T-helper 2 cell treated with Interferon-gamma antibody and Interleukin-4, amounts not matched to agents 5 μg/mL and 100 μg/mL, for 36 hours (primary cell): ENCODE measurements at places on chromosomes 3 and 15.
A peak's percentile ranks its signal among the peaks of the same experiment; 100 is the strongest.

GRCh38 chr15:78035861-78036476 lies 41.5 kb downstream of the TBC1D2B start:
- peak overlapping the region; percentile 72 for H3K27ac ChIP-seq
- peak overlapping the region; percentile 66 for H3K4me3 ChIP-seq
- peaks cover 82% of the 10 kb centered on the region for H3K4me1 ChIP-seq
- H3K36me3 ChIP-seq = peaks cover 62% of the 10 kb centered on the region
- H3K27me3 ChIP-seq = no peaks in the 10 kb centered on the region

- H3K4me1 ChIP-seq = peaks cover 20% of the 10 kb centered on the region
- peak overlapping the region; percentile 87 for H3K27ac ChIP-seq
- H3K27me3 ChIP-seq = peaks cover 5% of the 10 kb centered on the region
- peaks cover 12% of the 10 kb centered on the region for H3K36me3 ChIP-seq
These were observed 472 bp downstream of the CHST14 start for GRCh38 chr15:40471105-40471807.

DNA sequence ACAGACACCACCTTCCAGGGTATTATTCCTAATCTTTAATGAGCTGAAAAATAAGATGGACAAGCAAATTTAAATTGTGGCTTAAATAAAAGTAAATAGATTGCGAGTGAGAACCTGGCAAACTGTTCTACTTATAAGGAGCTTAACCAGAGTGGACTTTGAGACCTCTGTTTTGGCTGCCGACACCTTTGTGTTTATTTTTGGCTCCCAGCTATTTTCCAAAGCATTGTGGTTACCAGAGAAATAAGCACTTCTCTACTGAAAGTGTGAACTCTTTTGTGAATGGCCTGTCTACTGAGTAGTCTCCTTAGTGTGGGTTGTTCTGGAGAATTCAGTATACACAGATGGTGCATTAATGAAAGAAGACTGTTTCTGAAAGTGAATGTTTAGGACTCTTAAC lies 109.4 kb downstream of the ATP8B4 start:
- DNase-seq = no peak
- no peak overlapping the region for H3K4me3 ChIP-seq
- H3K4me1 ChIP-seq = no peaks in the 10 kb centered on the region
- no peak overlapping the region for H3K27ac ChIP-seq

DNA sequence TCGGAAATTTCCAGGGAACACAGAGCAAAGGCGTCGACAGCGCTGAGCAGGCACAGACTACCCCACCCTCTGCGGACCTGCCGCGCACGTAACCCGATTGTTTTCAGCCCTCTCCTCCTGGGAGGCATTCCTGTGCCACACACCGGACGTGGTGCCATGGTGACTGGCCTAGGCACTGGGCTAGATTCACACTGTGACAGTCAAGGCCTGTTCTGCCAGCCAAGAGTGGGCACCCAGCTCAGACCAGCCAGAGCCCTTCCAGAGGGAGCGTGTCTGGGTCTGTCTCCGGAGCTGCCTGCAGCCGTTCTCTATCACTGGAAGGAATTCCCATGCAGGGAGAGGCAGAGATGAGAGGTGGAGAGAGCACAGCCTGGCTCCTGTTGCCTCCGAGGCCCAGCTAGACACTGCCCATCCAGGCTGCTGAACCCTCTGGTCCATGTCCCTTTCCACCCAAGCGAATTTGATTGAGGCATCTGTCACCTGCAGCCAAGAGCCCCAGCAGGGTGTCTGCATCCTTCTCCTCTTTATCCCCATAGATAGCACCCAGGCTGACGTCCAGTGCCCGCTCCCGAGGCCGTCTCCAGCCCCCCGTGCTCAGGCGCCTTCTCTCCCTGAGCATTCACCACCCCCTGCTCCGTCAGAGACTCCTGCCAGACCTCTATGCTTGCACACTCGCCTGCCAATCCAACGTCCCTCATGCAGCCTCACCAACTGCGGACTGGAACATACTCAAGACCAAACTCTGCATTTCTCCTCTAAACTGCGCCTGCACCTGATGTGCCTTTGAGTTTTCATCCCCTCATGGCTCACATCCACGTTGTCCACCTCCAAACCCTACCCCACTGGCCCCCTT lies 267.5 kb downstream of the OCA2 start:
- no peak overlapping the region for H3K4me3 ChIP-seq
- H3K36me3 ChIP-seq = no peaks in the 10 kb centered on the region
- no peak for DNase-seq
- H3K27me3 ChIP-seq = no peaks in the 10 kb centered on the region

- H3K27me3 ChIP-seq = no peaks in the 10 kb centered on the region
- H3K4me1 ChIP-seq = peaks cover 13% of the 10 kb centered on the region
- no peak overlapping the region for H3K4me3 ChIP-seq
- H3K27ac ChIP-seq = no peak overlapping the region
- no peak for DNase-seq
These were observed 16.6 kb downstream of the SLC4A7 start for GRCh38 chr3:27467545-27467944.

GRCh38 chr3:40546816-40547215 lies 22.1 kb downstream of the ZNF621 start:
- no peak for DNase-seq
- H3K36me3 ChIP-seq = no peaks in the 10 kb centered on the region
- H3K27me3 ChIP-seq = no peaks in the 10 kb centered on the region
- H3K27ac ChIP-seq = no peak overlapping the region
